ELF-1 (cell line): ENCODE measurements at places on chromosomes 6 and 20.

DNA sequence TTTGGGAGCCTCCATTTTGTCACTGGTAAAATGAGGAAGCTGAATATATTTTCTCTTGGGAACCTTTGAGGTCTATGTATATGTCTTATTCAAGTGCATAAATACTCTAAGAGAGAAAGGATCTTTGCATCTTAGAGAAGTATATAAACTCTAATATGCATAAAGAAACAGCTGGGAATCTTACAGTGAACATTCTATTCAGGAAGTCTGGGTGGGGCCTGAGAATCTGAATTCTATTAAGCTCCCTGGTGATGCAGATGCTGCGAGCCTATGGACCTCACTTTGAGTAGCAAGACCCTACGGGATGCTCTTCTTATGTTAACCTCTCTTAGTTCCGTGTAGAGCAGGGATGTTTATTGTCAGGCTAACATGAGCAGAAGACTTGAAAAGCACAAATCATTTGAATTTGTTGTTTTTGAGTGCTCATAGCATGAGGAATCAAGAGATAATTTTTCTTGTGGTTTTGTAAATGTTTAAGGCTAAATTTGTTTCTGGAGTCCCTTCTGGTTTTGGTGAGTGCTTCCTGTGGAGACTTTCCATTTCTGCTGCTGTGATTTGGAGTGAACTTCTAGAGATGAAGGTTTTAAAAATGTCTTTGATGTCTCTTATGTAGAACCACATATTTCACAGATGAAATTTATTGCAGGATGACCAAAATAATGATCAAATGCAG, 281.2 kb upstream of the JAG1 start:
- no peak for DNase-seq

DNA sequence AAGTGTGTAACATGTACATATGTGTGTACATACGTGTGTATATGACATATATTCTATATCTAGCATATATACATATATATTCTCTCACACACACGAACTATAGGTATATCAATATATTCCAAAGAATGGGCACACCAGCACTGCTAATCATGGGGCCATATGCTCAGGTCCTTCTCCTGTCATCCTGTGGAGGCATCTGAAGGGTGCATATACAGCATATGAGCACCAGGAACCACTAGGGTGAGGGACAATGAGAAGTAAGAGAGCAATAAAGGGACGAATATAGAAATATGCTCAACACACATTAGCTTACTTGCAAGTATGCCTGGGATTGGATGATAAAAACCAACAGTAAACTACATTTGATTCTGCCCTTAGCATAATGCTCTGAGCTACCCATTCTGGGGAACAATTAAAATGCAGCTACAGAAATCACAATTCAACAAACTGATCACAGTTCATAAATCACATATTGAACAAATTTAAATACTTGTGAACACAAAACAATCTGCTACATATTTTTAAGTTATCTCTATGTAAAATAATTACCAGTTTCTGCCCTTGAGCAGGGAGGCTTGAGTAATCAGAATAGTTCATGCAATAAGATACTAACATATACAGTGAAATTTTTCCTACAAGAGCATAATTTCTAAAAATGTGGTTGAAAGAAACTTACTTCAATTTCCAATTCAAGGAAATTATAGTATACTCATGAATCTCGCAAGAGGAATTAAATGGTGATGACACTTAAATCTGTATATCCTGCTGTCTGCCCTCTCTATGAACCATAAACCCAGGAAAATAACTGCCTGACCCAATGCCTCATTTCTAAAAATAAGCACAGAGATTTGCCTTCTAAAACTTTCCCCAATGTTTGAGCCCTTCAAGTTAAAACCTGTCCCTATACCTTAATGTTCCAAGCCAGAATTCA, 272.2 kb upstream of the THEMIS start:
- no peak for DNase-seq

DNA sequence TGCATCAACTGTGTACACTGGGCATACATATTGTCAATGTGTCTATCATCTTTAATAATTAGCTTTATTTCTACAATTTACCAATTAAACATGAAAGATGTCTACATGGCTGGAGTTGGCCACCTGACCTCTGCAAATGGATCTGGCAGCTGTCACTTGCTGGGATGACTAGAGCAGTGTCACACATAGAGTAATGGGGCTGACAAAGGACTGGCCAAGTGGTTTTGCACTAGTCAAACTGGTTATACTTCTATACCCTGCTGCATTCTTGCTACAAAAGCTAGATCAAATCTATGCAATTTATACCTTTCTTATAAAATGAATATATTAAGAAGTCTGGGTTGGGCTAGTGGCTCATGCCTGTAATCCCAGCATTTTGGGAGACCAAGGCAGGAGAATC, 99.3 kb downstream of the SESN1 start:
- DNase-seq, result no peak

DNA sequence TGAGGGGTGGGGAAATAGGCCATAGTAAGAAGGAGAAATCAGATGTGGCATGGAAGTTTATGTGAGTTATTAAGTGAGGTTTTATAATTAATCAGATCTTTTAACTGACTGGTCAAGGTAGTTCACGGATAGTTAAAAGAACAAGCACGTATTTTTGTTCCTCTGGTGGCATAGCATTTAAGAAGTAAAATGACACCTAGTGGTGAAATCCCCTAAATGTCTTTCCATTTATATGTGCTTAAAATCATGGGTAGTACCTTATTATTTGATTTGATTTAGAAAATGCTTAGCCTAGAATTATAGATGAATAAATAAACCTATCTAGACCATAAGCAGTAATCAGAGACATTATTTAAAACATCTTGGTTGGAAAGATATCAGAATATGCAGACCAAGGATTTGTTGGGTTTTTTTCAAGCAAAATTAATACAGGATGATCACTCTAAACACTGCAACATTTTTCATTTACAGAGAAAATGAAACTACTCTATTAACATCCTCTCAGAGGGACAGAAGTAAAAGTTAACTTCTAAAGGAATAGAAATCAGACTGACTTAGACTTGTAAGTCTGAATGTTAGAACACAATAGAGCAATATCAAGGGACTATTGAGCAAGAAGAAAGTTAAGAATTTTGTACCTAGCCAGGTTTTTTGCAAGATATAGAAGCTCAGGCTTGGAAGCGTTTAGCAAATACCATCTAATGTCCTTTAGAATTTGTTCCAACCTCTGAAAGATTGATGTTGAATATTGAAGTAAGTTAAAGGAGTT, 81.1 kb downstream of the STXBP5 start:
- DNase-seq, result no peak

DNA sequence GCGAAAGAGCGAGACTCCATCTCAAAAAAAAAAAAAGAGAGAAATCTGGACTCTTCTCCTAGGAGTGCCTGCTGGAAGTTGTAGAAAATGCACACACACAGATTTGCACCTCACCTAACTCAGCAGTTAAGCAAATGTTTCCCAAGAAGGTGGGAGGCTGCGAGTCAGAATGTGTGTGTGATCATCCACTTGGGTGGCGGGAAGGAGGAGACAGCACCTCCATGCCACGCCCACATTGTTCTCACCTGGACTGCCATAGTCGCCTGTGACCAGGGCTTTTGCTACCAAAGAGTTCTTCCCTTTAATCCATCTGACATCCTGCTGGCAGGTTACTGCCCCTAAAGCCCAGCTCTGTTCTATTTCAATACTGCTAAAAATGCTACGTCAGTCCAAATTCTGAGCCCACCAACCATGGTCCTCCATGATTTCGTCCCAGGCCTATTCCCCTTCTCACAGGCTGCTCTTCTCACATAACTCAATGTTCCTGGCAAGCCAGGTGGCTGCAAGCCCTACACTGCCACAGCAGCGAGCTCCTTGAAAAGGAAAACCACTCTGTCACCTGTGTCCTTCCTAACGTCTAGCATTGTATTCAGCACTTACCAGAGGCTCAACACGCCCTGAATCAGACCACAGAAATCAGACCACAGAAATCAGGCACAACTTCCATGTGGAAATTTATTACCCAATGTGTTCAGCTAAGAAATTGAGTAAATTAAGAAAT, 77.5 kb downstream of the PSMG4 start:
- DNase-seq, result no peak

DNA sequence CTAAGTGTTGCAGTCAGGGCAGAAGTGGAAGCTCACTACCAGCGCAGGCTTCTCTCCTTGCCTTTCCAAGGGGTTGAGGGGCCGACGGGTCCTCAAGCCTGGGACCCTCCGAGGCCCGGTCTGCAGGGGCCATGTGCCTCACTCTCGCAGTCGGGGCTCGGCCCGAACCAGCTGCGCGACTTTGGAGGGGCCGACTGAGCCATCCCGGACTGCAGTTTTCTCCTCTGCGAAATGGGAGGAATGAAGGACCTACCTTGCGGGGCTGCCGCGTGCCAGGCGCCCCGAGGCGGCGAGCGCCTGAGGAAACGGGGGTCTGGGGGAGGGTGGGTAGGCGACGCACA, 5.6 kb downstream of the LZTS3 start:
- no peak for DNase-seq
